NCI-H345 (cell line): ENCODE measurements at places on chromosomes 7 and 10.

GRCh38 chr7:47179812-47180515 lies 401.9 kb downstream of the TNS3 start:
- DNase-seq = peak; percentile 43

DNA sequence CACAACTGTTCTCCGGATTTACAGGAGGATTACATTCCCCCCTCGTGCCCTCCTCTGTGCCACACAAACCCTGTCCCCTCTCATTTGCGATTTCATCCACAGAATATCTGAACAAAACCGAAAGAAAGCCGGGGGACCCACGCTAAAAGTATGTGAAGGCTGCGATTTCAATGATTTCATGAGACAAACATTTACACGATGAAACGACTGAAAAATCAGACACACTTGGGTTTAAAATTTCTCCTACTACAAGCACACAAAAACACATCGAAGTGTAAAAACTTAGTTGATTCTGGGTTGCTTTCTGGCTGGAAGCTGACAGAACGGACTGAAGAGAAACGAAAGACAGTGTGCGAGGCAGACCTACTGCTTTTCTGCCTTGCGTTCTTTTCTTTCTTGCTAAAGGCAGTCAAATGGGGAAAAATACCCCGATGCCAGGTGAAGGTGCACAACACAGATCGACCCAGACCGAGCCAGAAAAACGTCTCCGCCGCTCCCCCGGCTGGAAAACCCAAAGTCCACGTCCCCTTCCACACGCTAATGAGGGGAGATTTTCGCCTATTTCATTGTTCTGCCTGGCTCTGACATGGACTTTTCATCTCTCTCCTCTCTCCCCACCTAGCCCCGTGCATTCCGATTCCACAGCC lies 1.2 kb downstream of the HIPK2 start:
- peak; percentile 50 for DNase-seq

DNA sequence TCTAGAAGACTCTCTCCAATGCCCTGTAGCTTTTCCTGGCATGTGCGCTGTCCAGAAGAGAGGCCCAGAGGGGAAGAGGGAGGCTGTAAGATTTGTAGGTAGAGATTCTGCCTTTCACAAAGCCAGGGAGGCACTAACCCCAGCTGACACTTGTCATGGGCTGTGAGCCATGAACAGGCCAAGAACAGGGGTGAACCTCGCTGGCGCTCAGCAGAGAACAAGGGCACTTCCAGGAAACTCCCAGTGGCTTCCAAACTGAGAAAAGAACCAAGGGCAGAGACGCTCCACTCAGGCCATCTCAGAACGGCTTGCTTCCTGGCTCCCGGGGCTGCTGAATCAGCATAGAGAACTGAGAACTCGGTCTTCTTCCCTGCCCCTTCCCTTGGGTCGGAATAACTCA lies 257.8 kb upstream of the ZNF32 start:
- no peak for DNase-seq

DNA sequence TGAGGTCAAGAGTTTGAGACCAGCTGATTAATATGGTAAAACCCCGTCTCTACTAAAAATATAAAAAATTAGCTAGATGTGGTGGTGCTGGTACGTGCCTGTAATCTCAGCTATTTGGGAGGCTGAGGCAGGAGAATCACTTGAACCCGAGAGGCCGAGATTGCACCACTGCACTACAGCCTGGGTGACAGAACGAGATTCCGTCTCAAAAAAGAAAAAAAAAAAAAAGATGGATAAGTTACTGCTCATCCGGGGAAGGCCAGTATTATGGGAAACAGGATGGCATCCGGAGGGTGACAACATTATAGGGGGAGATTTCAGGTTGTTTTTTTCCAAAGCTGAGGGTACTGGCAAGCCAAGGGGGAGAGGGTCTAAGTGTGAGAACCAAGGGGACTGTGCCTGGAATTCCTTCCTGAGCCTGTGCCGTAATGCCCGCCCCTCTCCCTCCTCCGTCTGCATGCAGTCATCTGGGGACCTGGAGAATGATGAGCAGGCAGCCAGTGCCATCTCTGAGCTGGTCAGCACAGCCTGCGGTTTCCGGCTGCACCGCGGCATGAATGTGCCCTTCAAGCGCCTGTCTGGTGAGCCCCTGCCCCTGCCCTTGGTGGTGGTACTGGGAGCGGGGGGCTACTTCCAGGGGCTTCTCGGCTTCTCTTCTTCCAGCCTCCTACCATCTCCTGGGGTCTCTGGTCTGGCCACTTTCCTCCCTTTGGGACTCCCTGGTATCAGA lies 4.4 kb downstream of the LAMTOR4 start:
- no peak for DNase-seq

GRCh38 chr7:17521437-17521836 lies 223.0 kb downstream of the AHR start:
- no peak for DNase-seq

DNA sequence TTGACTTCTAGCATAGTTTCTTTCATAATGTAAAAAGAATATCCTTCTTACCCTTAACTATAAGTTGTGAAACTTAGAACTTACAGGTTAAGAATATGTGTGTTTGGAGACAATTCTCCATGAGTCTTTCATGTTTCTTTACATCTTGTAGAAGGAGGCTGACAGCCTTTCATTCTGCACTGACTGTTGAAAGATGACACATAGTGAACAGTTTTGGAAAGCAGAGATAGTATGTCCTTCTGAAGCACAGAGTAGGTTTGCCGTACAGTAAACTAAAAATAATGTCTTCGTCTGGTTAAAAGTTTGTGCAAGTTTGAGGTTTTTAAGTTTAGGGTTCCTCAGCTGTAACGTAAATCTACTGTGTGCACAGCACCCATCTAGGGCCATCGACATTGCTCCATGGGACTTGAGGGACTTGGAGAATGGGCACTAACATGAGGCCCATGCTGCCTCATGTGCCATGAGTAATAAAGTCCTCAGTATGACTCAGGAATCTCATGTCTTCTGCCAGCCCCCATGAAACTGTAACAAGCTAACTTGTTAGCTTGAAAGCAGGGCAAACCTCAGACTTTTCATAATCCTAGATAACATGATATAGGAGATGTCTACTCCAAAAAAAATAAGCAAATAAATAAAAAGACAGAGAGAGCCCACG lies 24.5 kb upstream of the ELAPOR2 start:
- DNase-seq = no peak

- DNase-seq = peak; percentile 89
Measured at GRCh38 chr7:73734619-73735527, 3.7 kb downstream of the ABHD11 start.

- no peak for DNase-seq
Measured at GRCh38 chr7:143303733-143304132, 12.2 kb upstream of the CLCN1 start.

GRCh38 chr10:77110757-77111156 lies 526.9 kb downstream of the KCNMA1 start:
- DNase-seq = no peak

DNA sequence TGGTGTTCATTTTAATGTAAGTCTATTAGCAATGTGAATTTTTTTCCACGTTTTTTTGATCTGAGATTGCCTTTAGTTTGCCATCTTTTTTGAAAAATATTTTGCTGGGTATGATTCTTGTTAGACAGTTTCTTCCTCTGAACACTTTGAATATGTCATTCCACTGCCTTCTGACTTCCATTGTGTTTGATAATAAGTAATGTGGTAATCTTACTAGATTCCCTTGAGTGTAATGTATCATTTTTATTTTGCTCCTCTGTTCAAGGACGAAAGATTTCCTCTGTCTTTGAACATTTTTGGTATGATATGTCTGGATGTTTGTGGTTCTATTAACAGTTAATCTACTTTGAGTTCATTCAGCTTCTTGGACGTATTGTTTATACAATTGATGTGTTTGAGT lies 371.4 kb downstream of the SUGCT start:
- no peak for DNase-seq

DNA sequence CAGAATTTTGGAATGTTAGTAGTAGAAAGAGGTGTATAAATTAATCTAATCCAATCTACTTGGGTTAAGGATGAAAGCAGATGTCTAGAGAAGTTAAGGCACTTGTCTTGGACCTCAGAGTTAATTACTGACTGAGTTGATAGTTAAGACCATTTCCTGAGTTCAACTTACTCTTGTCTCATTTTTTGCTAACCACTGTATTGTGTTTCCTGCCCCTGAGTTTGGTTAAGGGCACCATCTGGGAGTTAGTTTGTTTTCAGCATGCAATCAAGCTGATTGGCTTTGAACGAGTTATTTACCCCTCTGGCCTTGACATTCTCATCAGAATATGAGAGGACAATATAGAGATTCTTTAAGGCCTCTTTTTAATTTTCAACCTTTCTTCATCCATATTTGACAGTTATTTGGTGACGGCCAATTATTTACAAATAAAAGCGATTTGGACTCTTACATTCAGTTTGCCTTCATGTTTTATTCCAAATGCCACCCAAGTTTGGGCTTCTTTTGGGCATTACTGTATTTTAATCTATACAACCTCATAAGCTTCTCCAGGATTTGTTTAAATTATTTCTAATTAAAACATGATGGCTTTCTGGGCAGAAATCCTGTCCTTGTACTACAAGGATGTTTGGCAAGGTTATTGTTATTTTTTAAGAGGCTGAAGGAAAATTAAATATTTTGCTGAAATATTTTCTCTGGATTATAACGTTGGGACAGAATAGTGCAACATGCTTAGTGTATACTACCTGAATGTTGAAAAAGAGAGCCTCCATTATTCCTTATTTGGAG lies 225.0 kb downstream of the CACNB2 start:
- no peak for DNase-seq

GRCh38 chr10:13750299-13751190 lies 163.8 kb downstream of the PRPF18 start:
- no peak for DNase-seq

DNA sequence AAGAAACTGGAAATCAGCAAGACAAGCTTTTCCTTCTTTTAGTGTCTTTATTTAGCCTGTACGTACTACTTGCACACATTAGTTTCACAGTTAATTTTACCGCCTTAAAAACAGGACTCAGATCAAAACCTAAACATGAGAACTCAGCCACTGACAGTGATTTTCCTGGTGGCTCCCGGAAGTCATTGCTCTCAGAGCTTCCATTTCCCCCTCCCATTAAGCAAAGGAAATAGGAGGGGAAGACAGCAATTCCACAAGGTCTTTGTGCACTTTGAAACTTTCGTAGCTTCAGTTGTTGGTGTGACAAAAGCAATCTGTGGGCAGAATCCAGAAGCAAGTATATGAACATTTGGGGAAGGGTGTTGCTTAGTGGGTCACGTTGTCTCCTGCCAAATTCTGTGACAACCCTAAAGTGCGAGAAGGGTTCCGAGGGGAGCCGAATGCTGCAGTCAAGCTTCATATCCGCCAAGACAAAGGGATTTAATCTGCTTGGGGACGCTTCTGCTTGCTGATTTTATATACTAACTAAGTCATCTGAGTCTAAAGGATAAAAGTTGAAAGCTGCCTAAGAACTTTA lies 30.4 kb downstream of the FAM53B start:
- no peak for DNase-seq

DNA sequence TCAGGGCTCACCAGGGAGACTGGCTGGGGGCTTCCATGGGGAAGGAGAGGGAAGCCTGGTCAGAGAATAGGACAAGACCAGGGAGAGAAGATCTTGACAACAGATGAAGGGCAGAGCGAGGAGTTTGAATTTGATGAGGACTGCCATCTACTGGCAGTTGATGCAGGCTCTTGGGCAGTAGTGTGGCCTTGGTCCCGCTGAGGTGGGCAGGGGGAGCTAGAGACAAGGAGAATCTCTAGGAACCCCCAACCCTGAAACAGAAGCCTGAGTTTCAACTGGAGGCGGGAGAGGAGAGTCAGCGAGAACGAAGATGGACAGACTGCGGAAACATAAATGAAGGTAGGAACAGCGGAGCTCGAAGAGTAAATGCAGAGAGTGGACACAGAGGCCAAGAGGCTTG lies 81.0 kb downstream of the PPP1R3C start:
- peak; percentile 25 for DNase-seq

GRCh38 chr7:129083525-129083924 lies 28.6 kb upstream of the TNPO3 start:
- no peak for DNase-seq

GRCh38 chr10:43218206-43218950 lies 48.5 kb downstream of the RASGEF1A start:
- no peak for DNase-seq

GRCh38 chr7:30771880-30772425 lies 736 bp downstream of the MINDY4 start:
- peak; percentile 12 for DNase-seq

DNA sequence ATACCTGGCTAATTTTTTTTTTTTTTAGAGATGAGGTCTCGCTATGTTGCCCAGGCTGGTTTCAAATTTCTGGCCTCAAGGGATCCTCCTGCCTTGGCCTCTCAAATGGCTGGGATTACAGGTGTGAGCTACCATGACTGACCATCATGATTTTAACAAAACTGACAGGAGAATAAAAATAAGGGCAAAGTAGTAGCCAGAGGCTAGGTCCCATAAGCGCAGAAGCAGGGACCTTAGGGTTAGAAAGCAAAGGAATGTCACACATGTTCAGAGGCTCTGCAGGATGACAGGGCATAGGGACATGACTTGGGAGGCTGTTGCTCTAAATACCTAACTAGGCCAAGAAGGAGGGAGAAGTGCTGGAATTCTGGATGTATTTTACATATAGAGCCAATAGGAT lies 5.1 kb upstream of the LIMK1 start:
- DNase-seq = no peak

- no peak for DNase-seq
Measured at GRCh38 chr10:120387326-120387725, 69.7 kb upstream of the PLPP4 start.

GRCh38 chr7:28718545-28718944 lies 239.6 kb downstream of the TRIL start:
- DNase-seq = no peak

DNA sequence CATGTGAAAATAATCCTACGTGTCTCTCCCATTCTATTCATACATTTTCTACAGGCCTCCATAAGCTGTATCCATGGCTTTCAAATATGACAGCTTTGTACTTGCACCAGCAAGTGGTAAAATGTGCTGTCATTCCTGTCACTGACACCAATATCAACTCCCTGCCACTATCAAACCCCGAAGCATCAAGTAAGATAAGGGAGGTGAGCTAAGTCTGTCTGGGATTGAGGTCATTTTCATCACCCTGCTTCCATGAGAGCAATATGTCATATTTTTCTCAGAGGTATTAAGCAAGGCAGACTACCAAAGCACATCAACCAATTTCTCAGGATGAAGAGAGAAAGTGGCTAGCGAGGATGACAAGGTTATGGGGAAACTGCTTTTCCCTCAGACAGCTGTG lies 11.1 kb downstream of the GPR22 start:
- no peak for DNase-seq

GRCh38 chr7:129354428-129355157 lies 79.6 kb upstream of the STRIP2 start:
- DNase-seq = no peak

DNA sequence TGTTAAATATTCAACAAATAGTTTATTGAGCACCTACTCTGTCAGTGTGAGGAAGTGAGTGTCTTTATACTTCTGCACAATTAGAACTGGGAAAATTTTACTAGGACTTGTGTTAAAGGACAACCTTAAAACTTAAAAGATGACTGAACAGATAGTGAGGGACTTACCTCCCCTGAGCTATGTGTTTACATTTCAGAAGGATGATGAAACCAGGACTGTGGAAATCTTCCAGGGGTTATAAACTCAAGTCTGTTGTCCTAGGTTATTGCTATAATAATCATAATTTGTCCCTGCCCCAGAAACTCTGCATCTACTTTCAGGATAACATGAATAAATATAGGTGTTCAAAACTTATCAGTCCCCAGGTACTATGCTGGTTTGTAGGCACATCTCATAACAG lies 261.0 kb upstream of the MKLN1 start:
- no peak for DNase-seq

- DNase-seq = no peak
Measured at GRCh38 chr7:770741-771166, 43.7 kb upstream of the PRKAR1B start.

- peak; percentile 20 for DNase-seq
Measured at GRCh38 chr10:77638321-77639101, 903 bp upstream of the KCNMA1 start.

GRCh38 chr7:106534271-106534846 lies 126.6 kb downstream of the CCDC71L start:
- DNase-seq = no peak
